IMR-90 (cell line): ENCODE measurements at places on chromosomes 3 and 15. TPM values are rescaled to one million over a fixed set of nuclear protein-coding genes. Genes with fewer than 3 reads are reported as not detected.

The HLTF gene
- 10.5 and 12.6 TPM in 2 replicates for polyA plus RNA-seq

The NME9 gene
- polyA plus RNA-seq = not detected in 2 replicates

The SLC30A4 gene
- 2.0 and 2.1 TPM in 2 replicates for polyA plus RNA-seq

The RASL12 gene
- 0.19 and 0.22 TPM in 2 replicates for polyA plus RNA-seq

The OR5K2 gene
- polyA plus RNA-seq = not detected in 2 replicates

The AADAC gene
- not detected in 2 replicates for polyA plus RNA-seq

The NEK10 gene
- polyA plus RNA-seq = 1.4 and 2.2 TPM in 2 replicates

The SLITRK3 gene
- polyA plus RNA-seq = not detected in 2 replicates

The RHCG gene
- not detected in 2 replicates for polyA plus RNA-seq
